SW 1271 (cell line): ENCODE measurements at places on chromosomes 2 and 18.

- DNase-seq: no peak
Observed at GRCh38 chr18:62898359-62898758, 183.0 kb downstream of the PHLPP1 start.

DNA sequence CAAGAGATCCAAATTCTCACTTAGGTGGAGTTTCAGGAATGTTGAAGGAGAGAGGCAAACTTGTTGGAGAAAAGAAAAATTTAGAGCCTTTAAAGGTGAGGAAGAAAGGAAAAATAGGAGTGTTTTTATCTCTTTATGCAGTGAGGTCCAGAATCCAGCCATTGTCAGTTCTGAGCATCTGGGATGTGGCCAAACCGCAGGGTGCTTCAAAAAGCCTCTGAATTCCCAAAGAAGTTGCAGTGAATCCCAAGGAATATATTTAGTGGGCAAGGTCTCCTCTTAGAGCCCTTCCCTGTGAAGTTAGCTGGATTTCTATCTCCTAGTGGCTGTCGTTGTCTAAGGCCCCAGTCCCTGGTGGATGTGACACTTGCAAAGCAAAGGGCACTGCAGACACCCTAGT lies 51.2 kb downstream of the MTCL1 start:
- no peak for DNase-seq

DNA sequence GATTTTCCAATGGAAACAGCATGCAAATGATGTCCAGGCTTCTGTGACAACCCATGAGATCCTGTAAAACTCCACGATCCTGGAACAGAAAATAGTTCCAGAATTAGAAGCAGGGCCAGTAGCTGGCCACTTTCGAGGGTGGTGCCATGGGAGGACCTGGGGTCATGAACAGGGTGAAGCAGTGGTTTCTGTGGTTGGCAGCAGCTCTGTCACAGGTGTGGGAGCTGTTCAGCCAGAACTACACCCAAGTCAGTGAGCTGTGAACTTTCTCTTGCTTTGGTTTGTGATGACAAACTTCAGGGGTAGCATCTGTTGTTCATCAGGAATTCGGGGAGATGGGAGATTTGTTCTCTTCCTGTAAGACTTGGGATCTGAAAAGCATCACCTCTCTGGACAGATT lies 314.4 kb upstream of the NT5C1B start:
- no peak for DNase-seq

- no peak for DNase-seq
Observed at GRCh38 chr2:214215107-214215506, 195.7 kb upstream of the VWC2L start.

DNA sequence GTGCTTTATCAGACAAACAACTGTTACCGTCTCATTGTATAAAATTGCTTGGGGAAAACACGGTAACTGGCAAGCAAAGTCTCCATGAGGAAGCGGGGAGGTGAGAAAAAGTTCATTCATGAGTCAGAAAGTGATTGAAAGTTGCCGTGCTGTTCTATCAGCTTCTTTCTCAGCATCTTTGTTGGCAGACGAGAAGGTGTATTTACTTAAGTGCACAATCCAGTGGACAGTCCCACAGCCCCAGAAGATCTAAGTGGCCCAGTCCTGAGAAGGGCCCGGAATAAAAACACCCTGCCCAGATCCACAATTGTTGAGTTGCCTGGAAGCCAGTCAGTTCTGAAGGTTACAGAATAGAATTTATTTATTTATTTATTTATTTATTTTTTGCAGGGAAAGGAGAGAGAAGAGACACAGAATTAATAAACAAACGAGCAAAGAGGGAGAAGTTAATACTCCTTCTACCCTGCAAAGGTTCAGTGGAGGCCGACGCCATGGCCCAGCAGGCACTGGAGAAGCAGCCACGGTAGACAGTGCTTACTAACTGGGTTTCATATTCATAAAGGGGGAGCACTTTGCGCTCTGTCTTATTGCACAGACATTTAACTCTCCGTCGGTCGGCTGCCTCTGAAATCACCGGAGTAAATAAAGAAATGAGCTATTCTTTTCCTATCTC lies 676.0 kb upstream of the SALL3 start:
- no peak for DNase-seq

DNA sequence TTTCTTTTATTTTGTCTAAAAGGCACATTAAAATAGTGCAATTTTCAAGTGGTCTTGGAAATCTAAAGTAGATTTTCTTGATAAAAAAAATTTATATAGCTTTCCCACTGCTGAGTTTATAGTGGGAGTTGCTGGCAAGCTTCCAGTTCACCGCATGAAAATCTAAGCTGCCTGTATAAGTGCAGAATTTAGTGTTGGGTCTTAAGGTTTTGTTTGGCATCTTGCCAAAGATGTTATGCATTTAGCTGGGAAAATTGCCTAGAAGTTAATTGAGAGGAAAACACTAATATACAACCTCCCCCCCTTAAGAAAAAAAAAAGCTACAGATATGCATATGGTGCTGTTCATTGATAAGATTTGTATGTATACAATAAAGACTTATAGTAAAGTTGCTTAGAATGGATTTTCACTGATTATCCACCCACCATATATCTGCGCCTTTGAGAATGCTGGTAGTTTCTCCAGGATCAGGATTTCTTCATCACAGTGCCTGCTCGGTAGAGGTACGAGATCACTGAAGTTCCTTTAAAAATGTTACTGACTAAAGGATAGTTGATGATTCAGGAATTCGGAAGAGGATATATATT lies 803.2 kb upstream of the POU3F3 start:
- no peak for DNase-seq

DNA sequence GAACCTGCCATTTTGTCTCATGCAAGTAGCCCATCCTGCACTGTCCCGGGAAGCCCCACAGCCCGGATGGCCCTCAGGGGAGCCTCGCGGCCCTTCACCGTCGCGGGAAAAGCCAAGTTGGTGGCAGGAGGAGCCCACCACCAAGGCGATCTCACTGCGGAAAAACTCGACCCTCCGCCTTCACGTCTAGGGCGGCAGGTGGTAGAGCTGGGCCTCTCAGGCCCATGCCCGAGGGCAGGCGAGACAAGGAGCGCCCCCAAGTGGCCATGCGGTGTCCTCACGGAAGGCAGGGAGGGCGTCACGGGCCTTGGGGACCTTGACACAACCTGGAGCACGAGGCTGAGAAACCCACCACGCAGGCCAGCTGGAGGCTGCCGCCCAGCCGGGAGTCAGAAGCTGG lies 34.8 kb upstream of the SKA1 start:
- DNase-seq: no peak

GRCh38 chr2:228655331-228655730 lies 473.8 kb upstream of the SPHKAP start:
- no peak for DNase-seq

DNA sequence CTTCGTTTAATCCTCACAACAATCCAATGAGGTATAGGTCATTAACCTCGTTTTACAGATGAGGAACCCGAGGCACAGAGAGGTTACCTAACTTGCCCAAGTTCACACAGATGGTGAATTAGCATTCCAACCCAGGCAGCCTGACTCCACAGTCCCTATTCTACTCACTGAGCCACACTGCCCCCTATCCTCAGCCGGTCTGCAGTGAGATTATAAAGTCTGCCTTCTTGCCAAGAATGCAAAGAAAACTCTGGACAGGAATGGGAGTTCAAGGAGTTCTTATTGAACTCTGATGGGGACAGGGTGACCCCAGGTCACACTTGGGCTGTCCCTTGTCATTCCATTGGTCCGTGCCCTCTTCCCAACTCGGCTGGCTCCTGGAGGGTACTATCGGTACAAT lies 118.1 kb upstream of the MSH6 start:
- no peak for DNase-seq

DNA sequence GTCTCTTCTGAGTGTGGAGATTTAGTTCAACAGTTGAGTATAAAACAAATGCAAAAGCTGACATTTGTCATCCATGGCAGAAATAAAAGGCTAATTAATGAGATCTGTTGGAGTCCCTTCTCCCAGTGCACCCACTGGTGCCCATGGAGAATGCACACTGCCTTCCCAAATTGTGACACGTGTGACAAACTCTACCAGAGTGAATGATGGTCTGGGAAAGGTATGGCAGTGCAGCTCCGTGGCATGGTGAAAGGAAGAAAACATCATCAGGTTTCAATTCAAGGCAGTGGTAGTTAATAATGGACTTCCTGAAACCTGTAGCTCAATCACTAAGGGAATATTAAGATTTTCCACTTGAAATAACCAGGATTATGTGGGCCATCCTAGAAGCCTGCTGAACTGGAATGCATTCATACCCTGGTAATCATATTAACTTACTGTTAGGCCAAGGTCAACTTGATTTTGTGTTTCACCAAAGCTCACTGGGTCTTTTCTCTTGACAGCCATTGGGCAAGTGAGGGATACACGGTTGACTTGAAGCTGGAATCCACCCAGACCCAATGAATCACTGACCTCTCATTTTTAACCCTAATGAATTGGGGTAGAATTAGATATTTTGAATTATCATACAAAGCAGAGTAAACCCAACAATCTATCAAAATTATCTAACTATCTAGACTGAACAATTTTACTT lies 167.6 kb downstream of the AFF3 start:
- DNase-seq: no peak

DNA sequence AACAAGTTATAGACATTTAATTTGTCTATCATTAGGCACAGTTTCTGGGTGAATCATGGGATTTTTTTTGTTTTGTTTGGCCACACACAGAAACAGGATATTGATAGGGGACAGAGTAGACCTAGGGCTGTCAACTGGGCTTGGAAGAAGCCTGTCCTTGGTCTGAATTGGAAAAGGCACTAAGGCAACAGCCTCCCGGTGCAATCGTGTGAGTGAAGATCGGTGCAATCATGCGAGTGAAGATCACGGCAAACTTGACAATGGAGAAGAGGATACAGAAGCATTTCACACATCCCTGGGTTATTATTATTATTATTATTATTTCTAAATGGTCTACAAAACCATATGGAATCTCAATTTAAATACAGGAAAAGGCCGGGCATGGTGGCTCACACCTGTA lies 94.5 kb downstream of the ACKR3 start:
- DNase-seq: no peak

DNA sequence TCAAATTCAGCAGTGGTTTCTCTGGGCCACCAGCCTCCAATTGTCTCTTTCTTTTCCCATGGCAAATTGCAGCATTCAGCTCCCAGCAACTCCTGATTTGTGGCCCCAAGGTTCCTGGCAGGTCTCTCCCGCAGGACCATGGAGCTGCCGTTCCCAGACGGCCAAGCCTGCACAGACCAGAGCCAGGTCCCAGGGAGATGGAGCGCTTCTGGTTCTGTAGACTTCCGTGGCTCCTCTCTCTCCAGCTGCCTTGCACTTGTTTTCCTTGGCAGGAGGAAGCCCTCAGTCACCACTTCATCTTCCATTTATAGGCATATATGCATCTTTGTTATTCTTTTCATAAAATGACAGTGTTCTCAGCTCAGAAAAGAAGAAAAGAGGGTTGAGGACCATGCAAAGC lies 21.7 kb downstream of the TNP1 start:
- DNase-seq: no peak

- DNase-seq: no peak
Observed at GRCh38 chr18:58045242-58046092, 1.4 kb downstream of the NEDD4L start.
